ENCODE measurements at places on chromosomes 5 and 9.

DNA sequence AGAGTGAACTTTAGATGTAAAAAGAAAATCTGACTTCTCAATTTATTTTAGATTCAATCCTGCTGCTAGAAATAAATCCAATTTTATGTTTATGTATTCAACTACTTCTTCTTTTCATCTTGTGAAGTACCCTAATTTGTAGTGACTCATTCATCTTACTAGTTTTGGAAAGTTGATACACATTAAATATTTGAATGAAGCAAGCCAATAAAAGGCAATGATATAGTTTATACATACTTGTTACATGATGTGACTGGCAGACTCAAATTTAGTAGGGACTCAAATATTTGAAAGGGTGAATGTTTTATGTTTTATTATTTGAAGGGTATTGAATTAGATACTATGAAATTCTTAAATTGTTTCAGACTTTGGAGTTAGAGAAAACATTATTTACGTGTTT lies 34.7 kb downstream of the CSNK1G3 start:
- DNase-seq = no peak

DNA sequence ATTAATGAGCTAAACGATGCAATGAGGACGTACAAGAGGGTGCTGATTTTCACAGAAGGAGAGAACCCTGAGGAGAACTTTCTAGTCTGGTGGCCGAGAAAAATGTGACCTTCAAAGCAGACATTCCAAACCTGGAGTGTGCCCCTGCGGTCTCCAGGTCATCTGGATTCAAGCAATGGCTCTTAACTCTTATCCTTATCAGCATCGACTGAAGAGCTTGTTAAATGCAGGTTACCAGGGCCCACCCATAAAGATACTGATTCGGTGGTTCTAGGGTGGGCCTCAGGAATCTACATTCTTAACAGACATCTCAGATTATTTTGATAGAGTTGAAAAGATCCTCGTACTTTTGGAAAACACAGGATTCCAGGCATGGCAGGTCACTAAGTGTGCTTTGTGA lies 103.6 kb upstream of the SAP30L start:
- DNase-seq = no peak

DNA sequence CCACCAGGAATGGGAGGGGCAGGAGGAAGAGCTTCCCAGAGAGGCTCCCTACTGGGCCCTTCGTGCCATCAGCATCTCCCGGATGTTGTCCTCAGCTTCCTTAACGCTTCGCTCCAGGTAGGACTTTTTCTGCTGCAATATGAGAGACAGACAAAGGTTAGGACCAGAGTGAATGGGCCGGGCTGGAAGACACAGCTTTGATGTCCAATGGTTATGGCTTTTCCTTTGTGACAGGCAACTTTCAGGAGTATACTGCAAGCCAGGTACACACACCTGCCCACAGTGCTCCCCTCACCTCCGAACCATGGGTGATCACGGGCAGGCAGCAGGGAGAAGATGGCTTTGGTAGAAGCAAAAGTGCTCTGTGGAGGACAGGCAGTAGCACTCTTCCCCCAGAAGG lies 57.0 kb downstream of the PFDN1 start:
- no peak for DNase-seq

DNA sequence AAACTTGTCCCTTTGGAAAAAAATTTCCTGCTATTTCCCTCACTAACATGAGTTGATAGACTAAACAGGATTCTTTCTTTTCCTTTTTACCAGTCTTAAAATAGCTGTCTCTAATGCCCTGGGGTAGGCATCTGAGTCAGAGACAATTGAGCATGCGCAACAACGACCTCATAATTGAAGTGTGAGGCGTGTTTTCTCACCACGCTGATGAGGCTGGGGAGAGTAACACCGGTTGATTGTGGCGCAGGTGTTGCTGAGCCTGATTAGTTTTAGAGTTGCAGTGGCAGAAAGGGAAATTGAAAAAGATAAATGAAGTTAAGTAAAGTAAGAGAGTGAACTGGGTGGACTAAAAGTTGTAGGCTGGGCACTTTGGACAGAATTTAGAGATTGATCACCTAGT lies 213.7 kb downstream of the TLR4 start:
- no peak for DNase-seq

GRCh38 chr9:18423791-18424531 lies 50.0 kb upstream of the ADAMTSL1 start:
- DNase-seq = no peak

GRCh38 chr5:143635888-143636287 lies 176.1 kb upstream of the HMHB1 start:
- DNase-seq = no peak
